DMS79 treated with DMSO at 0.1 percent for 48 hours (cell line): ENCODE measurements at places on chromosomes 11 and 22.

- no peak for DNase-seq
Measured at GRCh38 chr11:133903875-133904817, 52.6 kb downstream of the IGSF9B start.

DNA sequence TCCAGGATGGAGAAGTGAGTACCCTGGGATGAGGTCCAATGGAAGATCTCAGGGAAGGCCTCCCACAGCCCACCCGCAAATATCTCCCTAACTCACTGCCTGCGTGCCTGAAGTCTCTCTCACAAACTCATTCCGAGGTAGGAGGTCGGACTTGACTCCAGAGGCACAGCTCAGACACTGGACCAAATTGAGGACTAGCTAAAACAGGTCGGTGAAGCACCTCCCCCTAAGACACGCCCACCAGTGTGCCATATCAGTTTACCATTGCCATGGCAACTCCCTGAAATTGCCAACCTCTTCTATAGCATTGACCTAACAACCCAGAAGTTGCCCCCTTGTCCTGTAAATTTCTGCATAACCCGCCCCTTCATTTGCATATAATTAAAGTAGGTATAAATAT, 17.5 kb downstream of the RPL3 start:
- no peak for DNase-seq

- no peak for DNase-seq
Measured at GRCh38 chr11:60634126-60634525, 65.3 kb upstream of the MS4A8 start.

GRCh38 chr11:104148074-104148473, 15.9 kb downstream of the PDGFD start:
- DNase-seq: no peak

- DNase-seq: no peak
Measured at GRCh38 chr11:75279273-75279672, 38.7 kb downstream of the TPBGL start.

GRCh38 chr22:48537343-48537680, 1290.4 kb downstream of the BRD1 start:
- DNase-seq: no peak
